Activated CD4-positive, alpha-beta T cell treated with anti-CD3 and anti-CD28 coated beads, Interleukin-2, amount 50 U/mL, for 48 hours (primary cell): ENCODE measurements at places on chromosomes 16 and 17.

DNA sequence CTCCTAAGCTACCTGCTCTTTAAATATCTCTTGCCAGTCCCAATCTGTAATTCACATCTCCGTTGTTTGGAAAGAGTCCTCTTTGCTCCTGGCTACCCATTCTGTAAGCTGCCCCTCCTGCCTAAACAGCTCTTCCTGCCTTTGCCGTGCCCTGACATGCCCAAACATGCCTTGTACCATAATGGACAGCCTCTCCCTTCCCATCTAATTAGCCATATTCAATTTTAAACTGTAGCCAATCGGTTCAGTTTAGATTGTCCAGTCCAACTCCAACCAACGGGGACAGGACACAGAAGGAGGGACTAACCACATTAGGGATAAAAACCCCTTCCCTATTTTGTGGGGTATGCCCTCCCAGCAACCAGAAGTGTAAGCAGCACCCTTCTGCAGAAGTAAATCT is 30.6 kb upstream of the CLEC3A start:
- DNase-seq = no peak

- no peak for DNase-seq
Measured at GRCh38 chr17:59199398-59199797, 10.4 kb upstream of the SMG8 start.

- DNase-seq = peak; percentile 79
Measured at GRCh38 chr17:74981979-74982662, 5.3 kb upstream of the CDR2L start.

DNA sequence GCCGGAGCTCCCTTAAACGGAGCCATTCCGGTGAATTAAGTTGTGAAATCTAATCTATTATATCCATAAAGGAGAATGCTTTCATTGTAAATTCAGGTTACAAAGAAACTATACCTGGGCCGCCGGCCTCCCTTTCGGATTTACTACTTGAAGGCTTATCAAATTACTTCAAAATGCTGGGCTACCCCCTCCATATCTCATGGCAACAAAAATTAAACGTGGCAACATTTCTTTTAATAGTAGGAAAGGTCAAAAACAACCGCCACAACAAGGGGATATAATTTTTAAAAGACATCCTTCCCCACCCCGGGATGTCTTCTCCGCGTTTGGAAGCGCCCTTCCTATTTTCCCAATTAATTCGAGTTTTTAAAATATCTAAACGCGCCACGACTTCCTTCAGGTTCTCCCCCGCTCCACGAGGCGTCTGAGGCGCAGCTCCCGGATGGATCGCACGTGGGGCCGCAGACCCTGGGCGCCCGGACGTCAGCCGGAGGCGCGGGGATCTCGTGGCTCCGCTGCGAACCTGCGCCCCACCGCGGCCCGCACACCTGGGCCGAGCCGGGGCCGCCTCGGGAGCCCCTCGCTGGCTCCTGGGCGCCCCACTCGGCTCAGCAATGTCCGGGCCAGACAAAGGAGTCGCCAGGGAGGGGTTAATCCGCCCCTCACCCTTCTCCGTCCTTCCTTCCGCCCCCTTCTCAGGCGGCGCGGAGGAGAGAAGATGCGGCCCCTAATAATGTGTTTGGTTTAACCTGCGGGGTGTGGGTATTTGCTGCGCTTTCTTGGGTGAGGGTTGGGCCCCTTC is 47.4 kb upstream of the SLC38A10 start:
- DNase-seq = no peak

- no peak for DNase-seq
Measured at GRCh38 chr17:3502466-3502865, 26.7 kb downstream of the ASPA start.

DNA sequence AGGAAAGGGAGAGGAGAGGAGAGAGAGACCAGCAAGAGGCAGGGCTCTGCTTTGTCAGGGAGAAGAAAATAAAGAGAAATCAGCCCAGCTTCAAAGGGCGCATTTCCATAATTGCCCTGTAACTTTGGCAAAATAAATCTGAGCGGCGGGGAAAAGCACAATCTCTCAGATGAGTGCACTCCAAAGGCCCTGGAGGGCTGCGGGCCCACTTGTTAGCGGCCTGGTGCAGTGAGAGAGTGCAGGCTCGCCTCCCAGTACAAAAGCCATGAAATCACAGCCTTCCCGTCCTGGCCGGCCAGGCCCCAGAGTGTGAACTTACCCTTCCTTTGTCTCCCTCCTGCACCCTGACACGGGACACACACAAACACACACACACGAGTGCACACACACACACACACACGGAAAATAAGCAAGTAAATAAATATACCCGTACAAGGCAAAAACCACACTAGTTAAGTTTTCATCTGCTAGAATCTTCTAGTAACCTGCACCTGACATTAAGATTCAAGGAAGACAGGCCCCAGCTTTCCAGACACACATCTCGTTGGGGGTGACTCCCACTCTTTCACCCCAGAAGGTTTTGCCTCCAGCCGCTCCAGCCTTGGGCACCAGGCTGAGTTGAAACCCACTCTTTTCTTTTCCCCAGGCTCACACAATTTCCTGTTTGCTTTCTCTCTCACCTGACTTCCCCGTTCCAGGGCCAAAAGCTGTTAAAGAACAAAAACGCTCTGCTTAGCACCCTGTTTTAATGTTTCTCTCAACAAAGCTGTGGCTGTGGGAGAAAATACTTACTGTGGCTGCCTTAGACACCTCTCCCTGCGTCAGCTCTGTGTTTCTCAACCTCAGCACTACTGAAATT is 8.5 kb downstream of the IRX3 start:
- no peak for DNase-seq

DNA sequence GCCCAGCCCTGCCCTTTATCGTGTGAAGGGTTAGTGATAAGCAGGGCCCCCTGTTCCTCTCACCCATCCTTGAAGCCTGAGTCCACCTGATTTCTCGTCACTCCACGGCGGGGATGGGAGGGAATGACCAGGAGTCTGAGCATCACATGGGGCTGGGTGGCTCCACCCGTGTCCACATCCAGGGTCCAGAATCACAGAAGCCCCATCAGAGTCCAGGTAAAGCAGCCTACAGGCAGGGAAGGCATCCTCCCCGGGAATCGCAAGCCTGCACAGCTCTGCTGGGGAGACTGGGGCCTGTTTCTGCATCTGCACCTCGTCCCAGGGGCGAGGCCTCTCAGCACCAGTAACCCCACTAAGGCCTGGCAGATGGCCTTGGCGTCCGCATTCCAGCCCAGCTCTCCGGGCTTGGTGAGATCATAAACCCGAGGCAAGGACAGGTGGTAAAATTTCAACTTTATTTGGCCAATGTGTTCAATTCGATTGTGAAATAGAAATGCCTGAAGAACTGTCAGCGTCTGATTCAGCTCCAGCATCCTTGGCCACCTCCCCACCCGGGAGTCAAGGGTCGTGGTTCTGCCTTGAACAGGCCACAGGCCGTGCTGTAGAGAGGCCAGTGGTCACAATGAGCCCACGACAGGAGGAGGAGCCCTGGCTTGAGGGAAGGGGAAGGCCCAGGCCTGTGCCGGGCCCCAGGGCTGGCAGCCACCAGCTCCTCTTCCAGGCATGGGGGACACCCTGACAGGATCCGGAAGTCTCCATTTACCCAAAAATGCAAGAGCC is 8.1 kb upstream of the PPP1R27 start:
- DNase-seq = no peak

- peak; percentile 24 for DNase-seq
Measured at GRCh38 chr16:77223184-77223583, 24.0 kb downstream of the SYCE1L start.

- DNase-seq = no peak
Measured at GRCh38 chr17:78791840-78792709, 10.0 kb upstream of the CYTH1 start.

DNA sequence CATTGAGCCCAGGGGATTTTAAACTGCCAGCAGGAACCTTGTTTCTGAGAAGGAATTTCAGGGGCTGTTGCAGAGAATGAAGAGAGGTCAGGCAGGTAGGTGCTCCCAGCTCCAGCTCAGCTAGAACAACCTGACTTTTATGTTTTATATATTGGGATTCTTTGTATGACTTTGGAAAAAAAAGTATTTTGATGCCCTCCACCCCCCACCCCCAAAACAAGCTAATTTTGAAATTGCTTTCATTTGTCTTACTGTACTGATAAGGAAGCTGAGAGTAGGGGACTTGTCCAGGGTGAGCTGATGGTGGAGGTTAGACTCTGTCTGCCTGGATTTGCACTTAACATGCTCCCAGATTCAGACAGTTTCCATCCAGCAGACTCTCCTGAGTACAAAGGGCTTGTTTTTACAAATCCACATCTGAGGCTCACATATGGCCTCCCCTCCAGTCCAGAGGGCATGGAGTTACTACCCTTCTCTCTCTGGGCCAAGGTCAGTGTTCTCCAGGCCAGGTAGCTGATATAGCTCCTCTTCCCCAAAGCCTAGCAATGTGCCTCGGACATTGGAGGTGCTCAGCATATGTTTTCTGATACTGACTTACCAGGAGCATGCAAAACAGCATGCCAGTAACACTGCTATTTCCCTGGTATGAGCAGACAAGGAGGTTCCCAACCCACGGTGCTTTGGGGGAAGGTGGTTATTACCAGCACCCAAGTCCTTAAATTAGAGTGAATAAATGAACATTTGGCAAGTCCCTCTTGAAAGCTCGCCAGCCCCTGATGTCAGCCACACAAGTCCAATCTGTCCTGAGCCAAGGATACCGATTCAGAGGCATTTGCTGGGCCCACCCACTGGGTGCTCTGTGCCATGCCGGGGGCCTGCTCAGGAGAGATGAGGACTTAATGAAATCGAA is 11.3 kb downstream of the STX1B start:
- no peak for DNase-seq

GRCh38 chr17:21058098-21058893 is 15.5 kb upstream of the USP22 start:
- no peak for DNase-seq

GRCh38 chr17:45752246-45752645 is 31.9 kb upstream of the CRHR1 start:
- DNase-seq = no peak

- no peak for DNase-seq
Measured at GRCh38 chr17:80882323-80882722, 109.3 kb upstream of the CHMP6 start.

DNA sequence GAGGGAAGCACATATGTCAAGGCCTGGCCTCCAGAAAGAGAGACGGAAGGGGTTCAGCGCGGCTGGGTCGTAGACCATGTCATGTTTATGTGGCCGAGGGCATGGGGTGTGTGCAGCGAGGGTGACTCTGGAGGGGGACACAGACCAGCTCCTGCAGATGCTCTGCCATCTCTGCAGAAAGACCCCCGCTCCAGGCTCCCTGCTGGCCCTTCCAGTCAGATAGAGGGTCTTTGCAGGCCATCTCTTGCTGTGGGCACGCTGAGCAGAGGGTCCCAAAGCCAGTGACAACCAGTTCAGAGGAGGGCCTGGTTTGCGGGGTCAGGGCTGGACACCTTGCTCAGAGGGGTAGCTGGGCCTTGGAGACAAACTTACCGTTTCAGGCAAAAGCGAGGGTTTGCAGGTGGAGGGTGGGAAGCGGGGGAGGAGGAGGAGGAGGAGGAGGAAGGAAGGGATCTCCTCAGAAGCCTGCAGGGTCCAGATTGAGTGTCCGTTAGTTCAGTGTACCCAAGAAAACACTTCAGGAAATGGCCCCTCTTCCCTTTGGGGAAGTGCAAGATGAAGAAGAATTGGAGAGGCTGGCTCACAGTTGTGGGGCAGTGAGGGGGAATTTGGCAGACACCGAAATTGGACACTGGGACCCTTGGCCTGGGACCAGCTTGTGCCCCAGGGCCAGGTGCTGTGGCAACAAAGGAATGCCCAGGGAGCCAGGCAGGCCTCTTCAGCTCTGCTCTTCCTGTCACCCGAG is 102.8 kb downstream of the CMIP start:
- DNase-seq = no peak

- DNase-seq = no peak
Measured at GRCh38 chr17:17911001-17911613, 61.1 kb downstream of the TOM1L2 start.

DNA sequence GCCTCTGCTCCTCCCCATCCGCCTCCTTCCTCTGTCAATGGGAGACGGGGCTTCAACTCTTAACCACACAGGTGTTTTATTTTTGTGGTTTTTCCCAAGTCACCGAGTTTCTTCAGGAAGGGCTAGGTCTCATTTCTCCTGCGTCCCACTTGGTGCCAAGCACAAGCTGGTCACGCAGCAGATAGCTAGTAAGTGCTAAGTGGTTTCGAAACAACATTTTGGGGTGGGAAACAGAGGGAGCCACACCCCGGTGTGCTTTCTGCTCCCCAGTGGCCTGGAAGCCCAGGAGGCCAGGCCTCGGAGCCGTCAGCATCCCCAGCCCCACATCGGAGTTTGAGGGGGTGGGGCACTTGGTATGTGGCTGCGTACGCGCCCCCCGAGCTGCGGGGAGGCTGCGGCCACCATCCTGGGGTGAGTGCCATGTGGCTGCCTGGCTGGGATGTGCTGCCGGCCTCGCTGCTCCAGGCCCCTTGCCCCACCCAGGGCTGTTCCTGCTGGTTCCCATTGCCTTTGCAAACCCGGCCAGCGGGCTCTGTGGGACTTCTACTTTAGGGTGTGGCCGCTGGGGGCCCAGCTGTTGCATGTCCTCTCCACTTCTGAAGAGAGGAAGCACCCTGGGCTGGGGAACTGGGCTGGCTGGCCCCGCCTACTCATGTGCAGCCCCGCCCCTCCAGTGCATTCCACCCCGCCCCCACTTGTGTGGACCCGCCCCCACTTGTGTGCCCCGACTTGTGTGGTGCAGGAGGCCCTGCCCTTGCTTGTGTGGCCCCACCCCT is 55.6 kb downstream of the BAIAP2 start:
- DNase-seq = peak; percentile 22

DNA sequence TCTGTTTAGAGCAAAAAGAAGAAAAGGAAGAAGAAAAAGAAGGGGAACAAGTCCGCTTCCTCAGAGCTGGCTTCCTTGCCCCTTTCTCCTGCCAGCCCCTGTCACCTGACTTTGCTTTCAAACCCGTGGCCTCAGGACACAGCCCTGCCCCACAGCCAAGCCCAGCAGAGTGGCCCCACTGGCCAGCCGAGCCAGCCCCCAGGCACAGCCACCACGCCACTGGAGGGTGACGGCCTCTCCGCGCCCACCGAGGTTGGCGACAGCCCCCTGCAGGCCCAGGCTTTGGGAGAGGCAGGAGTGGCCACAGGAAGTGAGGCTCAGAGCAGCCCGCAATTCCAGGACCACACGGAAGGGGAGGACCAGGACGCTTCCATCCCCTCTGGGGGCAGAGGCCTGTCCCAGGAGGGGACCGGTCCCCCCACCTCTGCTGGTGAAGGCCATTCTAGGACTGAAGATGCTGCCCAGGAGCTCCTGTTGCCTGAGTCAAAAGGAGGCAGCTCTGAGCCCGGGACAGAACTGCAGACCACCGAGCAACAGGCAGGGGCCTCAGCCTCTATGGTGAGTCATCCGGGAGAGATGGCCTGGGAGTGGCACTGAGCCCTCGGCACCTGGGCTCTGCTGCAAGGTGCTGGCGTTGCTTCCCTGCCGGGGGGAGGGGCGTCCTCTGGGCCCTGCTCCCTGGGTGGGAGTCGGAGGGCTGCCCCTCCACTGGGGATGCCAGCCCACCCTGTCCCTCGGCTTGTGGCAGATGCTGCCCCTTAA is 27.3 kb downstream of the RNF213 start:
- DNase-seq = no peak
